Esophagus squamous epithelium (tissue), 5 donors: ENCODE measurements at places on chromosomes 13 and 19.
A peak's percentile ranks its signal among the peaks of the same experiment; 100 is the strongest.

- no peak for DNase-seq
Observed at GRCh38 chr13:65670014-65670625, 1560.0 kb downstream of the PCDH9 start.

DNA sequence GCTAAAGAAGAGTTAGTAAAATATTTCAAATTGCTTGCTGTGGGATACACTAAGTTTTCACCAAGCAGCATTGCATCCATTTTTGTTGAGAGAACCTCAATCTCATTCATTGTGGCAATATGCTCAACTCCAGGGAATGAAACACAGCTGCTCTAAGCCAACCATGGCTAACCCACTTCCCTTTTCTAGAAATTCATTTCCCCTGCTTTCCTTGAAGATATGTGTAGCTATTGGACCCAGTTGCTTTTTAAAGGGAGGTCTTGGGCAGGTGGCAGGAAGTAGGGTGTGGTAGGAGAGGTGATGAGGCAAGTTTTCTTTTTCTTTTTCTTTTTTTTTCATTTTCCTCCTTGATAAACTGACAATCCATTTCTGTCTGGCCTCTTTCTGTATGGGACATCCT lies 452.2 kb downstream of the FGF14 start:
- DNase-seq: no peak

DNA sequence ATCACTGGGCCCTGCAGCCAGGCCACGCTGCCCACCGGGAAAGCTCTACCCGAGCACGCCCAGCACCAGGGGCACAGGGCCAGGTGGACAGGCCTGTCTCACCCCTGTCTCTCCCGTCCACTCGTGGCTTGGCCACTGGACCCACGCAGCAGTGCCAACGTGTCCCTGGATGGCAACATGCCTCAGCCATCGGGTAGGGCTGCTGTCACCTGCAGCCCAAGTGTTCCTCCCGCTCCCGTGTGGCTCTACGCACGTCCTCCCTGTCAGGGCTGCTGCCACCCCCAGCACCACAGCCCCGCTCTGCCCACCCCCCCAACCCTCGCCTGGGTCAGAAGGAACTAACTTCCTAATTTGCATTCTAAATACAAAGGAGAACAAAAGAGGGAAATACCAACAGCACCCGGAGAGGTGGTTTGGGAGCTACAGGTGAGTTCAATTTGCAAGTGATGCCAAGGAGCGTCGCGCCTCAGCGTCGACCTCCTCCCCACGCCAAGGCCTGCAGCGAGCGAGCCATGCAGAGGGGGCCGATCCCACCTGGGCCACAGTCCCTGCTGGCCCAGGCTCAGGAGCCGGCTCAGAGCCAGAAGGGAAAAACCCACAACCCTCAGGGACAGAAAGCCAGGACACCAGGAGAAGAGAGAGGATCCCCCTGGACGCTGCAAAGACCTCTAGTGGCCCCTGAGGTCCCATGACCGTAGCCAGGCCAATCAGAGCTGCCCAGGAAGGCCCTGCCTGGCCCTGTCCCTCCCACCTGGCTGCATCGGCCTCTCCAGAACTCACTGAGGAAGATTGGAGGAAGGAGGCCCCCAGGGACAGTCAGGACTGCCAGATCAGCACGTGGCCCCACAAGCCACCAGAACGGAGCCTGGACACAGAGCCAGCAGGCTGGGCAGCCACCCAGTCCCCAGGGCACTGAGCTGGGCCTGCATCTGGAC lies 128.4 kb upstream of the SPACA7 start:
- no peak for DNase-seq

GRCh38 chr13:95627590-95627989 lies 16.9 kb downstream of the DZIP1 start:
- no peak for DNase-seq

DNA sequence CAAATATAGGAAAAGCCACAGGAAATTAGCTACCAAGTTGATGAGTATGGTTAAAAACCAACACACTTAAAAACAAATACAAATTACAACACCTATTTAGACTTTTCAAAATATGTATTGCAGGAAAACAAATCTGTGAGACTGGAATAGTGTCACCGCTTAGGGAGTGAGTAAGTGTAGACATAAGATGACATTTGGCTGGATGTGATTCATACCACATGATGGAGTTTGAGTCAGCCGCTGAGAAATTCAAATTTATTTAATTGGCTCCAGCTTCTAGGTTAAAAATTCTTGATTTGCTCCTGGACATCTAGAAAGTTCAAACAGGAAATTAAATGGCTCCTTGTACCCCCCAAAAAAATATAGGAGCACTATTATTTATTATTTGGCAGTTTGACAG lies 531.7 kb downstream of the SLITRK1 start:
- DNase-seq: no peak

DNA sequence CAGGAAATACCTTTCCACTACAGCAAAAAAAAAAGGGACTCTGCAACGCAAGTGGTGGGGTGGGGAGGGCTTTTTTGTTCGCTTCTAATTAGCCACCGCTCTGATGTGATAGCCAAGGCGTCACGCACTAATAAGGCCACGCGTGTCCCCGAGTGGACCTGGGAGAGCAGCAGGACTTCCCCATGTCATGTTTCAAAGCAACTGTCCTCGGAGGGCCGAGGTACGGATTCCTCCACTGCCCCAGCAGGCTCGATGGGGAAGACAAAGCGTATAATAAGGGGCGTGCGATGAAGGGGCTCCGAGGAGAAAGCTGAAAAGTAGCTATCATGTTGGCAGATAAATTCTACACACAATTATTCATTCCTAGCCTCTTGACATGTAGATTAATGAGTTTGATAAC lies 179.7 kb upstream of the ZNF507 start:
- no peak for DNase-seq

DNA sequence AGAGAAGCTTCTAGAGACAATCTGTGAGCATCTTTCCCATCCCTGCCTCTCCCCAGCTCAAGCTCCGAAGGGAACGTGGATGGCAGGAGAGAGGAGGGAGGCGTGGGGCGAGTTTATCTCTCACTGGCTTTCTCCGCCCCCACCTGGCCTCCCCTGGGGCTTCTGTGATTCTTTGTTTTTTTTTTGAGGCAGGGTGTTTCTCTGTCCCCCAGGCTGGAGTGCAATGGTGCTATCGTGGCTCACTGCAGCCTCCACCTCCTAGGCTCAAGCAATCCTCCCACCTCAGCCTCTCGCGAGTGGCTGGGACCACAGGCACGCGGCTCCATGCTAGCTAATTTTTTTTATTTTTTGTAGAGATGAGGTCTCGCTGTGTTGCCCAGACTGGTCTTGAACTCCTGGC lies 23.0 kb downstream of the EFNA2 start:
- no peak for DNase-seq

DNA sequence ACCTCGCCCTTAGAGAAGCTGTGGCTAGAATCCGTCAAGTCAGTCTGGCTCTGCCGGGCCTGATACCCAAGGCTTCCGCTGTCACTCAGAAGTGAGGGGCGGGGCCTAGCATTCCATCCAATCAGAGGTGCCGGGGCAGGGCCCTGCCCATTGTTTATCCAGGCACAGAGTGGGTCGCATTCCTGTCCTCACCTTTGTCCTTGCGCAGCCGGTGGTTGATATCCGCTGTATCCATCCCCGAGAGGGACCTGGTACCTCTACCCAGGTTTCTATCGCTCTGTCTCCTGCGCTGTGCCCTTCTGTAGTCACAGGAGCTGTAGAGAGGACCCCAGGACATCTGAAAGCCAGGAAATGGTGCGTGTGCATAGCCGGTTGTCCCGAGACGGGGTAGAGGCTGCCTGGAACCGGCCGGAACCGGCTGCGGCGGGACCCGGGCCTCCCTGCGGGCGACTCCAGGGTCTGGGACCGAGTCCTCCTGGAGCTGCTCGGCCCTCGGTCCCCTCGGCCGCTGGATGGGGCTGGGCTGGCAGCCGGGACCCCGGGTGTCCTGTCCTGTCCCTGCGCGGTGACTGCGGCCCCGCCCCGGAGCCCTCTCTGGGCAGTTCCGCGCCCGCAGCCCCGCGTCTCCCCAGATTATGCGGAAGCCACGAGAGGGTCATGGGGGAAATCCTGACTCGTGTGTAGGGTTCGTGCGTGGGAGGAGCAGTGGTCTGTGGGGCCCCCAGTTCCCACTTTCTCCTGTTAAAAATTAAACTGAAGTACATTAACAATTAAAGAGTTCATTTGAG lies at the start of gene ZNF763:
Gene ZNF763, plus strand, starts transcription at position 183 of the 788 bp plus-strand sequence. Its CDS starts 169 bp downstream, at position 352.
- peak; percentile 70 for DNase-seq

DNA sequence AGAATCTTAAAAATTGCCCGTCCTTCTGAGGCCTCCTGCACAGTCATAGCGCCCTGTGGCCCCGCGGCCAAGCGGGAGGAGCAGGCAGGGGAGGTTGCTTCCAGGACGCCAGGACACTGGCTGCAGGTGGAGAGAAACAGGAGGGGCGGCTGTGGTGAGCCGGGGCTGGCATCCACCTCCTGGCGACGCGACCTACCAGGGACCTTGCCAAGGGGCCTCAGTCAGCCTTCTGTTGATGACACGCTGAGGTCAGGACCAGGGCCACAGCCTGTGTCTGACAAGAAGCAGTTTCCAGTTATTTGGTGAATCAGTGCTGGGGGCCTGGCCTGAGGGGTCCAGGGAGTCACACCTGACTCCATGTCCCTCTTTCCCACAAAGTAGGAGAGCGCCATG lies 13.3 kb upstream of the MKNK2 start:
- DNase-seq: no peak

DNA sequence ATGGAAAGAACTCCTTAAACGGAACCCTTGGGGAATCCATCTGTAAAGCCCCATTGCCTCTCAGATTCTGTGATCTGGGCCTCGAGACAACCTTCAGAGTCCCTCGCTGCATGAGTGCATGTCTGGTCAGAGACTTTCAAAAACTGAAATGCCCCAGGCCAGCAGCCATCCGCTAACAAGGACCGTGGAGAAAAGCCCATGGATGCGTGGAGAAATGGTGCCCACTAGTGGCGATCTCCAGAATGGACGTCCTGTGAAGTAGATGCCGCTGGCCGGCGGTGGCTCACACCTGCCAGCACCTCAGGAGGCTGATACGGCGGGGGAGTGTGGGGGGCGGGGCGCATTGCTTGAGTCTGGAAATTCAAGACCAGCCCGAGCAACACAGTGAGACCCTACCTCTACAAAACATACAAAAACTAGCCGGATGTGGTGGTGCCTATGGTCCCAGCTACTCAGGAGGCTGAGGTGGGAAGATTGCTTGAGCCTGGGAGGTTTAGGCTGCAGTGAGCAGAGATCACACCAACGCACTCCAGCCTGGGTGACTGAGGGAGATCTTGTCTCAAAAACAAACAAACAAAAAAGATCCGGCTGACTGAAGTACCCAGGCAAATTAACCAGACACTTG lies 7.9 kb upstream of the CDC16 start:
- no peak for DNase-seq

- DNase-seq: no peak
Observed at GRCh38 chr19:18735324-18735723, 51.8 kb downstream of the CRTC1 start.

GRCh38 chr19:50703915-50704796 lies 15.4 kb downstream of the SHANK1 start:
- DNase-seq: no peak

DNA sequence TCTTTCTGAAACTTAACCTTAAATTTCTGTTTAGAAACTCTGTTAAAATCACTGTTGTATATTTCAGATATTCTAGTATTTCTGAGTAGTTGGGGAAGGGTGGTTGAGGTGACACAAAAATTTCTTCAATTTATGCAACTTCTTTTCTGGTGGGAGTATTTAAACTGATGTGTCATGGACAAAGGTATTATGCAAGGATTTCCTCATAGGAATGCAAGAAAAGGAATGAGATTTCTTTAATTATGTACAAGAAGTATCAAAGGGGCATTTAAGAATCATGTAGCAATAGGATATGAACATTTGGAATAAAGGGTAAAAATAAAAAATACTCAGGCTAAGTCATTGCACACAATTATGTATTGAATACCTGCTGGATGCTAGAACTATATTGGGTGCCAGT lies 575.8 kb upstream of the KLF12 start:
- DNase-seq: no peak

DNA sequence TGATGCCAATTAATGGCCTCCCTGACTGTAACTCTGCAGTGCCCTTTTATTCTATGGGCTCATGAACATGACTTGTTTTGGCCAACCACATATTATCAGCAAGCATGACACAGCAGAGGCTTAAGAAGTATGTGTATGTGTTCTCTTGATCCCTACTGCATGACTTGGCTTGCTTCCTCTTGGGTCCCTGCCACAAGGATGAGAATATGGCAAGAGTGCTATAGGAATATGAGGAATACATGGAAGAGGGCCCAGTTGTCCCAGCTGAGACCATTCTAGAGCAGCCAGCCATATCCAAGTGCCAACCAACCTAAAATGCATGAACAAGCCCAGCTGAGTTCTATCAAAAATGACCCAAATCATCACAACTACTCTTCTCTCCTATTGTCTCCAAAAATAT lies 576.7 kb upstream of the PCDH9 start:
- DNase-seq: no peak

GRCh38 chr13:111572956-111573761 lies 252.7 kb downstream of the TEX29 start:
- DNase-seq: no peak

DNA sequence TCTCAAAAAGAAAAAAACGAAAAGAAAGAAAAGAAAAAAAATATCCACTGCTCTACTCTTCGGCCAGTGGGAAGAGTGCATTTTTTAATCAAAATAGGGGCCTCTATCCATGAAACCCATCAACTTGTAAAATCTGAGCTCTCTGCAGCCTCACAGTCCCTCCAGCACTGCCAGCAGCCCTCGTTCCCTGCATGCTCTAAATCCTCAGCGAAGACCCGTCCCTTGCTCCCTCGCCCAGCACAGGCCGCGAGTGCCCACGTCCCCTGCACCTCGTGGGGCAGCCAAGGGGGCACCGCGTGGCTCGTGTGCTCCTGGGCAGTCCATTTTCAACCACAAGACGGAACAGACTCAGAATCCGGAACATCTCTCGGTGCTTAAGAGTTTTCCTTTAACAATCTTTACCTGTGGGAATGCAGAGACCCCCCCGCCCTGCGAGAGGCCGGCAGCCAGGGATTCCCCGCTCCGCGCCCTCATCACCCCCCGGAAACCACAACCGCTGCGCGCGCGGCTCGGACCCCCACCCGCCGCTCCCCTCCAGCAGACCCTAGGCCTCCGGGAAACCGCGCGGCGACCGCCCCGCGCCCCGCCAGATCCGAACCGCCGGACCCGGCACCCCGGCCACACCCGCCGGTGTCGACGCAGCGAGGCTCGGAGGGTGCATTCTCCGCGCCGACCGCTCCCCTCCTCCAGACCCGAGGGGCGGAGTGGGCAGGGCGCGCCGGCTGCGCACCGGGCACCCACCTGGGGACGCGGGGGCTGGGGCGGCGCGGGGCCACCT lies 638 bp downstream of the ANKRD27 start:
- no peak for DNase-seq

DNA sequence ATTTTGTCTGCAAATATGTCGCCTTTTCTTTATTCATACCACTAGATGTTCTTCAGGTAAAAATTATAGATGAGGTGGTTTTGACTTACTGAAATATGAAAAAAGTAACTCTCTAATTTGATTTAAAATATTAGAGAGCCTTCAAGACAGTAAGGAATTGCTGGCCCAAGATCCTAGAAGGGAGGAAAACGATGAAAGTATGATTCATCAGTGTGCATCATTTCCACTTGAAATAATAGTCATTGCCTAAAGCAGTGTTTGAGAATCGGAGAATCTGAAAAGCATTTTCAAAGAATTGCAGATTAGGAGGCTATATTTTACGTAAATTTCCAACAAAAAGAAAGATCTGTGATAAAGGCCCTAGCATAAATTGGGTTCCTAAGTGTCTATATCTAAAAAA lies 1707.9 kb upstream of the PRR20A start:
- no peak for DNase-seq
